Fibroblast of skin of scalp (primary cell): ENCODE measurements at places on chromosomes 5 and 9.

- no peak for DNase-seq
These were observed 4.6 kb upstream of the PHYHD1 start for GRCh38 chr9:128916204-128916603.

GRCh38 chr9:126745574-126746411, 59.0 kb upstream of the ZBTB43 start:
- DNase-seq, result no peak

GRCh38 chr9:138064547-138064946, 187.0 kb downstream of the CACNA1B start:
- DNase-seq, result no peak

- DNase-seq, result no peak
These were observed 57.6 kb downstream of the ZNF618 start for GRCh38 chr9:113933671-113934070.

GRCh38 chr9:16642421-16643109, 227.9 kb downstream of the BNC2 start:
- peak; percentile 22 for DNase-seq

- no peak for DNase-seq
These were observed 176.1 kb upstream of the FGF10 start for GRCh38 chr5:44565360-44565759.
